ENCODE measurements at places on chromosomes 2 and 18. TPM values are rescaled to one million over a fixed set of nuclear protein-coding genes. Genes with fewer than 3 reads are reported as not detected.

- DNase-seq, result no peak
These were observed 2.7 kb upstream of the LCT start for GRCh38 chr2:135839713-135840112.

DNA sequence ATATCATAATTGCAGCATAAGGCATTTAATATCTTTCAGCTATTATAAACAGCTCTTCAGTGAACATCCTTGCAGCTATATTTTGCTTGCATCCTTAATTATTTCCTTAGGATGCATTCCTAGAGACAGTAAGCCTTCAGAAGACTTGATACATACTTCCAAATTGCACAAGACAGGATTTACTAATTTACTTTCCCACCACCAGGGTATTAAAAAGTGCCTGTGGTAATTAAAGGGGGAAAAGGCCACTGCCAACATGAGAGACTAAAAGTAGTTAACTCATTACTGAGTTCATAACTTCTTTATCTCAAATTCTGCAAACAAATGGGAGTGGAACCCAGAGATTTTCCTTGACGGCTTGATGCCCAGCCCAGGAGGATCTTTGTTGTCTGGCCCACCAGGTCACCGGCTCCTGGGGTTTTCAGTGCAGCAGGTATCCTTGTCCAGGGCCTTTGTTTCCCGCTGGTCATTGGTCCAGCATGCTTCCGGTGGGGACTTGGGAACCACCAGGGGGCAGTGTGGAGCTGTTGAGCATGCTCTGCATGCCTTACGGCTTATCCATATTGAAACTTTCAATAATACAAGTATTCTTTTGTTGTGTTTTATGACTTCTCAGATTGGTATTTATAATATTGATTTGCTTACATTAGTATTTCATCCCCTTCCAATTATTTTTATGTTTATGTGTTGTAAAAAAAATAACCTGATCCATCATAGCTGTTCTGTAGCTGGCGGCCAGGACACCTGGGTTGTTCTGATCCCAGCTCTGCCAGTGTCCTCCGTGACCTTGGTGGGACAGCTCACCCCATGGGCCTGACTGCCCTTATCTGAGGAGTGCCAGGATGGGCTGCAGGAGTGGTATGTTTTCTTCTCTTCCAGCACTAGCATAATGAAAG is 61.4 kb downstream of the TGOLN2 start:
- no peak for DNase-seq

The ATIC gene
- 55.3 TPM for total RNA-seq

DNA sequence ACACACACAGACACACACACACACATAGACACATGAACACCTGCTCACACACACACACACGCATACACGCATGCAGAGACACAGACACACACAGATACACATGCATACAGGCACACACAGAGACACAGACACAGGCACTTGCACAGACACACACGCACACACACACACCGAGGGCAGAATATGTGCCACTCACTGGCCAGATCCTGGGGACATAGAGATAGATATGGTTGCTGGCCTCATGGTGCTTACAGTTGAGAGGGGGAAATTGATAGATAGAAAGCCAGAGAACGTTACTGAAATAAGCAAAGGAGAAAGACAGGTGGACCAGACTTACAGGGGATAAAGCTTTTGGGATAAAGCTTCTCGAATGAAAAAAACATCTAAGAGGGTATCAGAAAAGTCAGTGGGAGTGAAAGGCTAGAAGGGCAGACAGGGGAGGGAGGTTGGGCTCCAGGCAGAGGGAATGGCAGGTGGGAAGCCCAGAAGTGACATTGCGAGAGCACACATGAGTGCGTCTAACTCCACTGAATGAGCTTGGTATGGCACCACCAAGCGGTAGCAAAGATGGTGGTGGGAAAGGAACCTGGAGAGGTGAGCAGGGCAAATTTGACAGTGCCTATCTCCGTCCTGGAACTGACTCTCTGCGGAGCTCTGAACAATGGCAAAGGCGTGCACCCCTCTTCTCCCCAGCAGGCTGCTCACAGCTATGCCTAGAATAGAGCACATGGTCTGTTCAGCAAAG is 390.1 kb upstream of the TRIB2 start:
- DNase-seq, result no peak

DNA sequence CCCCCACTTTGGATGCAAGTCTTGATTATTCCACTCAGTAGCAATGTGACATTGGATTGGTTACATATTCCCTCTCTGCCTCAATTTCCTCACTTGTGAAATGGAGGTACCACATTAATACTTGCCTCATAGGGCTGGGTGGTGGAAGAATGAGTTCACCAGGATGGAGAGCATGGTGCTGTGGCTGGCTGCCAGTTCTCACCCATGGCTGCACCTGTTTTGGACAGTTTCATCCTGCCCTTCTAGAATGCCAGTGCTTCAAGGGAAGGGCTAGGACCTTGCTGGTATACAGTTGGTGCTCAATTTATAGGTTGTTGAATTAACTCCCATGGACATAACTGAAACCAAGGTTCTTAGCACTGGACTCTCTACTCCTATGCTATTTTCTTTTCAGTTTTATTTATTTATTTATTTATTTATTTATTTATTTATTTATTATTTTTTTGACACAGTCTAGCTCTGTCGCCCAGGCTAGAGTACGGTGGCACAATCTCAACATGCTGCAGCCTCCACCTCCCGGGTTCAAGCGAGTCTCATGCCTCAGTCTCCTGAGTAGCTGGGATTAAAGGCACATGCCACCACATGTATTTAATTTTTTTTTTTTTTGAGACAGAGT is 5.3 kb upstream of the SH3RF3 start:
- no peak for DNase-seq

The MERTK gene
- 1.4 TPM for total RNA-seq

DNA sequence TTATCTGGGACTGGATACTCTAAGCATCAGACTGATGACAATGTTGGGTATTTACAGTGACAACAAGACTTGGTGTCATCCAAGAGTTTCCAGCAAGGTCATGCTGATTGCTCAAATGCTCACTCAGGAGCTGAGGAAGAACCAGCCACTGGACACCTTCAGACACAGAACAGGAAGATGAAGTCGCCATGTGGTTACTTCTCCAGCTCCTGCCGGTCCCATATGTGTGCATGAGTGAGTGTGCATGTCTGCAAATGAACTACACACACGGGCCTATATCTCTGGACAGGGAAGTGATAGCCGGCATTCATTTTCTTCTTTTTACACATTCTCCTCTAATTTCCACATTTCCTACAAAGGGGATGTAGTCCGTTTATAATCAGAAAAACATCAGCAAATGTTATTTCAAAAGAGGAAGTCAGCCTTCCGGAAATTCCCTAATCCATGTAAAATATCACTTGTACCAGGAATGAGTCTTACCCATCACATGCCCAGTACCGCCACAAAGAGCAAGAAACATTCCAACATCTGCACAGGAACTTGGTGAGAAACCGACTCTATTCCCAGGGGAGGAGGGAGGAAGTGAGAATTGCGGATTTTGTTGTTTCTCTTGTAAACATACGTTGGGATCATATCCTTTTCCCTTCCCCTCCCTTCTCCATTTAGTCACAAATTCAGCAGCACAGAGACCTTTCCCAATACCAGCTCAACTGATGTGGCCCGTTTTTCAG is 10.8 kb downstream of the RFX8 start:
- no peak for DNase-seq

The TUBB6 gene
- total RNA-seq, result 373 TPM

GRCh38 chr18:62757399-62758010 is 42.2 kb downstream of the PHLPP1 start:
- no peak for DNase-seq

The DYNAP gene
- not detected for total RNA-seq

GRCh38 chr2:17864676-17865075 is 13.8 kb upstream of the KCNS3 start:
- no peak for DNase-seq

The DNAJB2 gene
- 17.0 TPM for total RNA-seq

The MRPS5 gene
- 104 TPM for total RNA-seq

The LRRC30 gene
- total RNA-seq, result not detected

- no peak for DNase-seq
These were observed 83.7 kb downstream of the KCNF1 start for GRCh38 chr2:10995366-10995970.

The PLEKHH2 gene
- 7.5 TPM for total RNA-seq

All from Caki2 (cell line).